ENCODE measurements at places on chromosomes 16 and 17.

DNA sequence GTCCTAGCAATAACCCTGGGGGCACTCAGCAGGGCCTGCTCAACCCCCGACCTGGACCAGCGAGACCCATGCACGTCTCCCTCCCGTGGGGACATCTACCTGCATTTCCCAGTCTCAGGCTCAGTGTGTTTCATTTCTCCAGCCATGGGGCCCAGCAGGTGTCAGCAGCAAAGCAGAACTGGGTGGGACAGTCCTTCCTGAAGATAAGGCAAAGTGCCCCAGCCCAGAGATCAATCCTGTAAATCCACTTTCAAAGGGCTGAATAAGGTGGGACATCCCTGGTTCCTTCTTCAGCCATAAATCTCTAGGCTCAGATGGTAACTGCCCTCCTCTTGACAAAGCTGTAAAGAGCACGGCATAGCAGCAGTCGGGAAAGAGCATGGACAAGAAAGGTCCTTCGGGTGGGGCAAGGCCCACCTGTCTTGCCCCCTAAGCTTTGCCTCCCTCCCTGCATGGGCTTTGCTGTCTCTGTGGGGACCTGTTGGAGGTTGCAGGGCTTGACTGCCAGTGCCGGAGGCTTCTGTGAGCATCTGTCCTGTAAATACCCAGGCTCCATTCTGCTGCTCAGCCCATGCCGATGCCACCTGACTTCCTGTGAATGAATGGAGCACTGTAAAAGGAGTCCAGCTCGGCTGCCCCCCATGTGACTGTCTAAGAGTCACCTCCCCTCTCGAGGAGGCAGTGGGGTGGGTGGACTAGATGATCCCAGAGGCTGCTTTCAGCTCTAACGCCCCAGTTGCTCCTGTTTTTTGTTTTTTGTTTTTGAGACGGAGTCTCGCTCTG is 84.8 kb upstream of the TBC1D3K start:
- DNase-seq: no peak
- H3K4me3 ChIP-seq: no peak overlapping the region
- no peaks in the 10 kb centered on the region for H3K4me1 ChIP-seq
- H3K27ac ChIP-seq: no peak overlapping the region
- 0 out of 2 replicates have a peak, but pooled peaks cover 2% of the 10 kb centered on the region for H3K27me3 ChIP-seq

DNA sequence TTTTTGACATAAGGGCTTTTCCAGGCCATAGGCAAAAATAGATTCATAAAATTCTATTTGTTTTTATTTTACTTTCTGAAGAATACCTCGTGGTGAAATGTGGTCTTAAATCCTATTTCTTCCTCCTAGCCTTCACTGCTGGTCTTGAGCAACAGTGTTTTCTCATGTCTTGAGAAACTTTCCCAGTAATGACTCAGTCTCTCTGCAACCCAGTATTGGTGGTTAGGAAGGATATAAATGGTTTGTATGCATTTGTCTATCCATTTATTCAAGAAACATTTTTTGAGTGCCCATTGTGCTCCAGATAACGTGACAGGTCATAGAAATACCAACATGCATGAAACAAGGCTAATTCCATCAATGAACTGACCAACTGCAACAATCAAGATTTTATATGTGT is 213.9 kb downstream of the TMEM114 start:
- H3K27me3 ChIP-seq: no peaks in the 10 kb centered on the region
- no peak overlapping the region for H3K4me3 ChIP-seq
- no peak for DNase-seq
- H3K36me3 ChIP-seq: no peaks in the 10 kb centered on the region

DNA sequence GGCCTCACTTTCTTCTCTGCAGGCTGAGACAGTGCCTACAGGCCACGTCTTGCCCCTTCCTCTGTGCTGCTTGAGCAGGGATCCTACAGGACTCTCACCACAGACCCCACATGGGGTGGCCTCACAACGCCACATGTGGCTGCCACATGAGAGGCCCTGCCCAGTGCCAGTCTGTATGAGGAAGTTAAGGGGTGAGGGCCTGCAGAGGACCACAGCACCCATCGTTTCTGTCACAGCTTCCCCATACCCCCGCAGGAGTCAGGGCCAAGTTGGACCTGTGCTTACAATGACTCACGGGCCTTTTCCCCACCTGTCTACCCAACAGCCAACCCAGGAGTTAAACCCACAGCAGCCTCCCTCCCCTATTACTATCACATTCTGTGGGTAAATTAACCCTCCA is 2.9 kb upstream of the GSDMB start:
- no peaks in the 10 kb centered on the region for H3K36me3 ChIP-seq
- peaks cover 14% of the 10 kb centered on the region for H3K4me1 ChIP-seq
- H3K4me3 ChIP-seq: no peak overlapping the region
- DNase-seq: no peak

DNA sequence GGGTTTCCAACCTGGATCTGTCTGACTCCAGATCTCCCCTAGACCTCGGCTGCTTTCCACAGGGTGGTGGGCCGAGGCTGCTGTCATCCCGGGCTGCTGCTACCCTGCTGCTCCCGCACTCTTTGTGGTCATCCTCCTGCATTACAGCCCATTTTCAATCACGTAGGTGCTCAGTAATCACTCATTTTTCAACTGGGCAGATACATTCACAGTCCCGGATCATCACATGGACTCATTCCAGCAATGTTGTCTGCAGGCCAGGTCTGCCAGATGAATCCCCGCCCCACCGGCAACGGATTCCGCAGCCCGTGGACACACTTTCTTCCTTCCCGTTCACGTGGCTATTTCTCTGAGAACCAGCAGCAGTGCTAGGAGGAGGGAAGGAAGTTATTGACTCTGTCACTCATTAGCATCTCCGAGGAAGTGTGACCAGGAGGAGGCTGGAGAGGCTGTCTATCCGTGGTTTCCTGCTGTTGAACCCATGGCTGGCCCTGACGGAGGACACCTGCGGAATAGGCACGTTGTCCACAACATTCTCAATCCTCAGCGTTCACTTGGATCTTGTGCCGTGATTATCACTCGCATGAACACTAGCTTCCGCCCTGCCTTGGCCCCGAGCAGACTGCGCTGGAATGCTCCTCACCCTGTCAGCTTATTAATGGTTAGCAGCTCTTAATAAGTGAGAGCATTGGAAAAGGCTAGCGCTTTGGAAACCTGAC is 14.7 kb upstream of the ZCCHC14 start:
- no peaks in the 10 kb centered on the region for H3K36me3 ChIP-seq
- no peaks in the 10 kb centered on the region for H3K27me3 ChIP-seq
- no peak overlapping the region for H3K4me3 ChIP-seq
- H3K27ac ChIP-seq: no peak overlapping the region
- DNase-seq: no peak

- H3K4me1 ChIP-seq: no peaks in the 10 kb centered on the region
- no peak for DNase-seq
- no peaks in the 10 kb centered on the region for H3K36me3 ChIP-seq
- no peaks in the 10 kb centered on the region for H3K27me3 ChIP-seq
Observed at GRCh38 chr17:7816926-7817642, 16.9 kb upstream of the KDM6B start.

DNA sequence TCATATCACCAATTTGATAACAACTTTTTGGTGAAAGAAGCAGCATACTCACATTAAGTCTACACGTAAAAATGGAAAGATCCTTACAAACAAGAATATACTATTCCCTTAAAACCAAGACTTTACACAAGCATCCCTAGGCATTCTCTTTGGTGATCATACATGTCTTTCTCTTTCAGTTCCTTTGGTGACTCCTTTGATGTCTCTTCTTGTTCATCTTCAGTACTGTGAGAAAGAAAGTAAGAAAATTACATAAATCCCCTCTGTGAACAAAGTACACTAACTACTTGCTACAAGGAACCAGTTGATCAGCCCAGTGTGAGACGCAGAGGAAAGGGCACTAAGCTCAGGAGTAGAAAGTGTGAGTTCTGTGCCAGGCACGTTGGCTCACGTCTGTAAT is 59.6 kb upstream of the MTMR4 start:
- DNase-seq: no peak
- no peaks in the 10 kb centered on the region for H3K27me3 ChIP-seq
- no peak overlapping the region for H3K27ac ChIP-seq
- peaks cover 9% of the 10 kb centered on the region for H3K4me1 ChIP-seq
- no peaks in the 10 kb centered on the region for H3K36me3 ChIP-seq
- H3K4me3 ChIP-seq: no peak overlapping the region

DNA sequence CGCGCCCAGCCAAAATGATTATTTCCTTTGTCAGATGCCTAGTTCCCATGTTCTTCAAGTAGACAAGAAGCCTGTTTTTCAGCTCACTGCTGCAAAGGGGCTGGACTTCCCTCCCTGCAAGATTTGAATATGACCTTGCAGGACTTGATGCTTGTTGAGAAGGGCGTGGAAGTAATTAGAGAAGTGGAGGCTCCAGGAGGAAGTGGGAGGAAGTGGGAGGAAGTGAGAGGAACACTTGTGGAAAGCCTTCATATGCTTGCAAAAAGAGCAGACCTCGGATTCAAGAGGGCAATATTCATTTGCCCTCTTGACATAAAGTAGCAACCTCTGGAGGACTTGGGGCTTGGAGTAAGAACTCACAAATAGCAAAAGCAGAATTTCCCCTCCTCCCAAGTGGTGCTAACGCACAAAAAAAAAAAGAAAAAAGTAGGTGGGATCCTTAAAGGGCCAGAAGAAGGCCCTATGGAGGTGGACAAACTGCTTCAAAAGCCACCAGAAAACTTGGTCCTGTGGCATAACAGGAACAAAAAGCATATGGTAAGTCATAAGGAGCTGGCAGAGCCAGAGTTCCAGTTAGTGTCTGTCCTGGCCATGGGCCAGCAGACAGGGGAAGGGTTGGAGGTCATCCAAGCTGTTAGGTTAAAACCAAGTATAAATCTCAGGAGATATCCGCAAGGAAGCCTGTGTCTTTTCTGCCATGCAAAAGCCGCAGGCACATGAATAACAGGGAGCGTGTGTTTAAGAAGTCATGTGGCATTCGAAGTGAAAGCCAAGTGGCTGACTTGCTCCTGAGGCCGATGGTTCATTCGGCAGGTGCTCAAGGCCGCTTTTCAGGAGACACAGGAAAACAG is 20.6 kb upstream of the PRKAR1A start:
- peaks cover 2% of the 10 kb centered on the region for H3K27me3 ChIP-seq
- peaks cover 7% of the 10 kb centered on the region for H3K4me1 ChIP-seq
- no peaks in the 10 kb centered on the region for H3K36me3 ChIP-seq
- H3K4me3 ChIP-seq: 0 out of 2 replicates have a peak overlapping the region, but pooled peaks have one; percentile 6

DNA sequence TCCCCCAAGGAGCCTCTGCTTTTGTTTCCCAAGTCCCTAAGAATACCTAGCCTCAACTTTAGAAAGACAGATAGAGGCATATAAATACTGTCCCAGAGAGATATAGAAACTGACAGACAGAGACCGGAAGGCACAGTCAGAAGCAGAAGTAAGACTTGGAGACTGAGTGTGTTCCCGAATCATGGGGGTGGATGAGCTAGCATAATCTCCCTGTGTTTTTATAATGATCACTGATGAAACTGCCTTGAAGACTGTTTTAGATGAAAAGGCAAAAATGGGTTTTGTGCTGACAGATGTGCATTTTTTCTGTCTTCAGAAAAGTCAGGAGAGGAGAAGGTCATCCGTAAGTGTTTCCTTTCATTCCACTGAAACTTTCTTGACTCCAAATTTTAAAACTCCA is 8.3 kb upstream of the PSMD3 start:
- no peak for DNase-seq
- H3K4me3 ChIP-seq: no peak overlapping the region
- H3K27ac ChIP-seq: no peak overlapping the region
- H3K4me1 ChIP-seq: no peaks in the 10 kb centered on the region
- H3K27me3 ChIP-seq: no peaks in the 10 kb centered on the region

GRCh38 chr17:57982452-57983170 is 5.4 kb downstream of the VEZF1 start:
- peaks cover 35% of the 10 kb centered on the region for H3K4me1 ChIP-seq
- H3K36me3 ChIP-seq: peaks cover 73% of the 10 kb centered on the region
- no peak for DNase-seq
- H3K27ac ChIP-seq: no peak overlapping the region
- H3K4me3 ChIP-seq: no peak overlapping the region
- no peaks in the 10 kb centered on the region for H3K27me3 ChIP-seq

DNA sequence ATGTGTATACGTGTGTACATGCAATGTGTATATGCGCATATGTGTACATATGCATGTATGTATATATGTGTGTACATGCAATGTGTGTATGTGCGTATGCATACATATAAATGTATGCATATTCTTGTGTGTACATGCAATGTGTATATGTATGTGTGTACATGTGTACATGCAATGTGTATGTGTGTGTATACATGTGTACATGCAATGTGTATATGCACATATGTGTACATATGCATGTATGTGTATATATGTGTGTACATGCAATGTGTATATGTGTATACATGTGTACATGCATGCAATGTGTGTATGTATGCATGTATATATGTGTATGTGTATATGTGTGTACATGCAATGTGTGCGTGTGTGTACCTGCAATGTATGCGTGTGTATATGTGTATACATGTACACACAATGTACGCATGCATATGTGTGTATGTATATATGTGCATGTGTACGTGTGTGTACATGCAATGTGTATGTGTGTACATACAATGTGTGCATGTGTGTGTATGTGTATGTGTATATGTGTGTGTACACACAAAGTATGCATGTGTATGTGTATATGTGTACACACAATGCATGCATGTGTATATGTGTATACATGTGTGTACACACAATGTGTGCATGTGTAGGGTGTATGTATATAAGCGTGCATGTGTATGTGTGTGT is 167.7 kb downstream of the SHISA9 start:
- H3K36me3 ChIP-seq: no peaks in the 10 kb centered on the region
- H3K27ac ChIP-seq: no peak overlapping the region
- DNase-seq: no peak

GRCh38 chr16:80107900-80108299 is 432.9 kb upstream of the DYNLRB2 start:
- H3K4me1 ChIP-seq: peaks cover 11% of the 10 kb centered on the region
- H3K27ac ChIP-seq: no peak overlapping the region
- peak; percentile 66 for DNase-seq
- no peaks in the 10 kb centered on the region for H3K36me3 ChIP-seq

DNA sequence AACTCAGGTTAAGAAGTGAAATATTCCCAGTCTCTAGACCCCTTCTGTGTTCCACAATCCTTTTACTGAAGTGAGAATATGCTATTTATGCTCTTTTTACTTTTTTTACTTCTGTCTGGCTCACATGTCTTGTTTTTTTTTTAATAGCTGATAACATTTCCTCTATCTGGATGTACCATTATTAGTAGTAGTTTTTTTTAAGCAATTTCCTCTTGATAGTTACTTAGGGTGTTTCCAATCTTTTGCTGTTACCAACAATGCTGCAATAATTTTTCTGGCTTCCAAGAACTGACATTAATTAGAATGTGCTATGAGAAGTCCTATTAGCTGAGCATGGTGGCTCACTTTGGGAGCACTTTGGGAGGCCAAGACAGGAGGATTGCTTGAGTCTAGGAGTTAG is 32.0 kb downstream of the KSR1 start:
- DNase-seq: no peak
- no peak overlapping the region for H3K4me3 ChIP-seq
- no peaks in the 10 kb centered on the region for H3K4me1 ChIP-seq
- no peaks in the 10 kb centered on the region for H3K36me3 ChIP-seq

DNA sequence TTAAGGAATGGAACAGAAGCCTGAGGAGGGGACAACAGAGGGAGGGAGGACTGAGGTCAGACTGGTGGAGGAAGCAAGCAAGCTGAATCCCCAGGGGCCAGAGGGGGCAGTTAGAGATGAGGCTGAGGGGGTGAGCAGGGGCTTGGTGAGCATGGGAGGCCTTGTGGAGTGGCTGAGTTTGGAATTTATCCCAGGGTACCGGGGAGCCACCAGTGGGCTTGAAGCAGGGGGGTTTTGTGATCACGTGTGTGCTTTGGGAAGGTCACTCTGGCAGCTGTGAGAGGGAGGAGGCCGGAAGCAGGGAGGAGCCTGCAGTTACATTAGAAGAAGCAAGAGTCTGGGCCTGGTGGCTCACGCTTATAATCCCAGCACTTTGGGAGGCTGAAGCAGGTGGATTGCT is 9.8 kb upstream of the CTCF start:
- no peak overlapping the region for H3K27ac ChIP-seq
- peaks cover 13% of the 10 kb centered on the region for H3K4me1 ChIP-seq
- H3K4me3 ChIP-seq: no peak overlapping the region
- no peak for DNase-seq
